ENCODE measurements at places on chromosomes 1 and 21.

DNA sequence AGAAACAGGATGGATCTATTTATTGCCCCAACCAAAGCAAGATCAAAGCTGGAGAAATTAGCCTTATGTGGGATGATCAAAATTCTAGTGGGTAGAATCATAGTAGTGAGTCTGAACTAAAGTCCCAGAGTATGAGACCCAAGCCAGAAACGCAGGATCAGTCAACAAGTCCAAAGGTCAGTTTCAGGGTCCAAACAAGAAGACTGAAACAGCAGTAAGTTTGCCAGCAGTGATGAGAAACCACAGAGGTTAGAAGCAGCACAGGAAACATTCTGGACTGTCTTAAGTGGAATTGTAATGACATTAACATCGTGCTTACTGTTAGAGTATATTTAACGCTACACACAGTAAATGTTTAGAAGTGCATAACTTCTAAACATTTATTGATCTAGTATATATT lies 251.0 kb downstream of the LRRIQ3 start:
- DNase-seq = no peak

- DNase-seq = no peak
Measured at GRCh38 chr1:206896261-206896660, 982 bp upstream of the IL24 start.

DNA sequence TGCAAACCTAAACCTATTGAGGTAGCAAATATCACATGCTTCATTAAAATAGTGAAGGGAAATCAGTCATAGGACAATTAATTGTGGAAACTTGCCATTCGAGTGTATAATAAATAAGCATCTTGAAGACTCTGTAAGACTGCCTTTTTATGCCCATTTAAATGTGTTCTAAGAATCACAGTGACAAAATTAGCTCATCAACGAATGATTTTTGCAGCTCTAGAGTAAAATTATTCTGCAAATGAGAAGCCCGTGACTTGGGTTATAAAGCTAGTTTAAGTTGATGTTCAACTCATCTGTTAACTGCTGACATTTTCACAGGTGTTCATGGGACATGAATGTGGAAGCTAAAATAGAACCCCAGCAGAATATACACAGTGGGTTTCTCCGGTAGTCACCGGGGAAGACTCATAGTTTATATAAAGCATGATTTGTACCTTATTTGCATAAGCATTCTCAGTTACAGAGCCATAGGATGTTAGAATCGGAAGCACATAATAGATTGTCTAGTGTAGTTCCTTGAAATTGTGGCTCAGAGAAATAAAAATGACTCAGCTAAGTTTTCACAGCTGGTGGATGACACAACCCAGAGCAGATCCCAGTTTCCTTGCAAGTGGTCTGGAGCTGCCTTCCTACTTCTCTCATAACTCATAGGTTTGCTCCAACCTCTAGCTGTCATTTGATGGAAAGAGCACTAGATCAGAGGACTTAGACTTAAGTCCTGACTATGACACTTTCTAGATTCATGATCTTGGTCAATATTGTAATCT lies 107.3 kb downstream of the UCHL5 start:
- no peak for DNase-seq

DNA sequence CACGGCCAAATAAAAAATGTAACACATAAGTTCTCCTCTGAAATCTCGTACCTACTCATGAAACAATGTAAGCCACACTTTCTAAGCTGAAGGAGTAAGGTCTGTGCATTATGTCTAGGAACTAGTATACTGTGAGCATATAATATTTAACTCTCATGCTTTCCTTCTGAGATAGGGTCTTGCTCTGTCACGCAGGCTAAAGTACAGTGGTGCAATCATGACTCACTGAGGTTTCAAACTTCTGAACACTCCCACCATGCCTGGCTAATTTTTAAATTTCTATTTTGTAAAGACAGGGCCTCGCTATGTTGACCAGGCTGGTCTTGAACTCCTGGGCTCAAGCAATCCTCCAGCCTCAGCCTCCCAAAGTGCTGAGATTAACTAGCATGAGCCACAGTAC lies 71.3 kb downstream of the AHCTF1 start:
- DNase-seq = no peak

DNA sequence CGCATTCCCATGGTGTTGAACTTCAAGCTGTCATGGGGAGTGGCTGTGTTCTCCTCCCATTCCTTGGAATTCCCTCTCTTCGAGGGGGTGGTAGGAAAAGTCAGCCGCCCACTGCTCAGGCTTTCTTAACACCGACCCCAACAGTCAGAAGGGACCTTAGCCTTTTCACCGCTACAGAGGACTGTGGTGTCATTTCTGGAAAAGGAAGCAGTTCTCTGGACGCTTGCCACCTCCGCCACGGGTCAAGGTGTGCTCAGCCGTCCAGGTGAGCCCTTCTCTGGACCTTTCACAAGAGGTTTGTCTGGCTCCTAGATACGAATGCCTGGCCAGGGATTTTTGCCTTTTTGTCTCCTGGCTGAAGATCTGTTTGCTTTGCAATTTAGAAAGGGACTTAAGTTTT lies 31.8 kb downstream of the CLIC6 start:
- DNase-seq = no peak

GRCh38 chr1:46820076-46820475 lies 21.2 kb downstream of the CYP4B1 start:
- no peak for DNase-seq

- no peak for DNase-seq
Measured at GRCh38 chr1:201781437-201781836, 47.5 kb upstream of the IPO9 start.

DNA sequence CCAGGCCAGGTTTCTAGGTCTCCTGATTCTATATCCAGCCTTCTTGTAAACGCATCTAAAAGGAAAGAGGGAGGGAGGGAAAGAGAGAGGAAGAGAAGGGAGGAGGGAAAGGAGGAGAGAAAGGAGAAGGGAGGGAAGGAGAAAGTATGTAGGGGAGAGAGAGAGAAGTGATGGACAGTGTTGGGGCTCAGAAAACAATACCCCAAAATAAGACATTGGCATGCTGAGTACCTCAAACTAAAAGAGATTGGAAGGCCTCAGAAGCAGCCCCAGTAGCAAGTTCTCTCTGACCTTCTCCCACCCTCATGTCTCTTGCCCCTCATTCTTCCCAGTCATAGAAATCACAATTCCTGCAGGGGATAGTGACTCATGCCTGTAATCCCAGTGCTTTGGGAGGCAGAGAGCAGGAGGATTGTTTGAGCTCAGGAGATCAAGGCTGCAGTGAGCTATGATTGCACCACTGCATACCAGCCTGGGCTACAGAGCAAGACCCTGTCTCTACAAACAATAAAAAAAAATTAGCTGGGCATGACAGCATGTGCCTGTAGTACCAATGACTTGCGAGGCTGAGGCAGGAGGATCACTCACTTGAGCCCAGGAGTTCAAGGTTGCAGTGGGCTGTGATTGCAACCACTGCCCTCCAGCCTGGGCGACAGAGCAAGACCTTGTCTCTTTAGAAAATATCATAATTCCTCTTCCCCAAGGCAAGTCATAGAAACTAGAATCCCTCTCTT lies 51.2 kb downstream of the DNTTIP2 start:
- DNase-seq = no peak

DNA sequence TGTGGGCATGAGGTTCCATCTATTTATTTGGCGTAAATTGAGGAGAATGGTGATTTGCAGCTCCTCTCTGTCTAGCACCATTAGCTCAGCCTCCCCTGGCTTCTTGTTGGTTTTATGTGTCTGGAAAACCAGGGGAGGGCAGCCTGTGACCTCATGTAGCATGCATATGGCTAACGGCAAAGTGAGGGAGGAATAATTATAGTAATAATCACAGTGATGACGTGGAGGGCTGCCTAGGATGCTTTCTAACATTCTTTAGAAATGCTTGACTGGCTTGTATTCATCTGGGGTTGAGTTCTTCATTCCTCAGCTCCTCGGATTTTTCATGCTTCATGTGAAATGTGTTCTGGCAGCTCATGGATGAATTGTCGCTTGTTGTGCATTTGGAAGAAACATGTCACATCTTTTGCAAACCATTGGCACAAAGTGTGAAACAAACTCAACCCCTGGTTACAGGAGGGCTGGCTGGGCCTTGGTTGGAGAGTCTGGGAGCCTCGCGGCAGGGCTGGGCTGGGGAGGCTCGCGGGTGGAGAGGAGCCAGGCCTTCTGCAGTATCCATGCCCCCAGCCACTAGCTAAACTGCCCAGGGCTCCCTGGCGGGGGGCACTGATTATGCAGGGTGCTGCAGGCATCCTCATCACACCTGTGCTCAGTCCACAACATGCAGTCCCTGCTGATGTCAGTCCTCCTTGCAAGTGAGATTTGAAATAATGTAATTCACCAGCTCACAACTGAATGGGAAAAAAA lies 149.6 kb downstream of the DISC1 start:
- DNase-seq = no peak

DNA sequence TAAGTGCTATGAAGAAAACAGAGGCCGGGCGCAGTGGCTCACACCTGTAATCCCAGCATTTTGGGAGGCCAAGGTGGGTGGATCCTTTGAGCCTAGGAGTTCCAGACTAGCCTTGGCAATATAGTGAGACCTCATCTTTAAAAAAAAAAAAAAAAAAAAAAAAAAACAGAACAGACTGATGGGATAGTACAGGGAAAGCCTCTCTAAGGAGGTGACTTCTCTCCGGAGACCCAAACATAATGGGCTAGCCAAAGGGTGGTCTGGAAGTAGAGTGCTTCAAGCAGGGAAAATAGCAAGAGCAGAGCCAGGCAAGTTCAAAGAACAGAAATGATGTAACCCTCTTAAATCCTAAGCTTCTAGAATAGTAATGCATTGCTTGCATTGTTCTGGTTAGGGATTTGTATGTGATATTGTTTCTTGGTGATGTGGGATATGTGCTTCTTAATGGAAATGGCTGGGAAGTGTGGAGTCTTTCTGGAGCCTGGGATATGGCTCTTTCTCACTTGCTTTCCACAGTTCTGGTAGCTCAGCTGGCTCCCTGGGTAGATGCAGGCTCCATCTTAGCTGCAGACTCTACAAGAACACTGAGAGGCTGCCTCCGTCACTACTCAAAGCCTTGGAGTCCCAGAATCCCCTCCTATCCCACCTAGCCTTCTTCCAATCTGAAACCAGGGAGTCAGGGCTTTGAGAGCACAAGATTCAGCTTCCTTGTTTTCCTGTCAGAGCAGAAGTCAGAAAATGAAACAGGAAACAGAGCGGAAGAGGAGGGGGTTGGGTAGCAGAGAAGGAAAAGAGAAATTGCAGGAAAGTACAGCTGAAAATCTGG lies 1.9 kb upstream of the PIGV start:
- DNase-seq = peak; percentile 20

DNA sequence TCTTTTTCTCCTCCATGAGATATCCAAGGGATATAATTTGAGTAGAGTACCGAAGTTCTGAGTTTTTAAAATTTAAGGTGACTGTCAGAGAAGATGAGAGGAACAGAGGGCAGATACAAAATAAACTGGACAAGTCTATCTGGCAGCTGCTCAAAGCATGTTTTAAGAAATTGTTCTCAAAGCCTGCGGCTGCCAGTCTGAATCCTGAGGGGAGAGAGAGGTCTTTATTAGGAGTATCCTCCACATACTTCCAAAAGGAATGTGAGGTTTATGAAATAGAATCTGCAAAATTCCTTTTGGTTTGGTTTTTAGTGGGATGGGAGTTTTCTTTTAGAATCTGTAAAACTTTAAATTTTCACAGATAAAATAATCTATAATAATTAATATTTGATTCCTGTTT lies 41.3 kb downstream of the TTC13 start:
- DNase-seq = no peak

GRCh38 chr1:167627865-167628641 lies 2.0 kb upstream of the RCSD1 start:
- DNase-seq = no peak

DNA sequence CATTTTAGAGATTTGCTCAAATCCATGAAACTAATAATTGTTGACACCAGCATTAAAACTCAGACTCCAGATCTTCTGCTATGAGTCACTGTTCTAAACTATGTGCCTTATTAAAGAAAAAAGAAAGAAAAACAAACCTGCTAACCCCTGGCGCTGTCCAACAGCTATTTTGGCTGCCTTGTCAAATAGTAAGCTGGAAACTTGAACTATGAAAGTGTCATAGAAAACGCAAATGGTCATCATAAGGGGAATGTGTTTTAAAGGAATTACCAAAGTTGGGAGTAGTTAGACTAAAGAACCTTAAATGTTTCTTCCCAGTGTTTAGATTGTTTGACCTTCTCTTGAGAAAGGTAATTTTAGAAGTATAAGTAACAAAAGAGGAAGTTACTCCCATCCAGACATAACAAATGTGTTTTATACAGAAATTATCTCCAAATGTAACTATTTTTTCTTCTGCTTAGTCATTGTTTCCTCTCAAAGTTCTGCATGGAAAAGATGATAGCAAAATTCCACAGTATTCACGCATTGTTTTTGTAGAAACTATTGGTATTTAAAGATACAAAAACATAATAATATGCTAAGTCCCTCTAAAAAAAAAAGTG lies 272.4 kb downstream of the TPR start:
- peak; percentile 21 for DNase-seq

All from testis (tissue), 5 donors.